ENCODE measurements at places on chromosomes 3 and 15. TPM values are rescaled to one million over a fixed set of nuclear protein-coding genes. Genes with fewer than 3 reads are reported as not detected.

- no peak for DNase-seq
Observed at GRCh38 chr3:134279466-134279865, 28.8 kb upstream of the RYK start.

DNA sequence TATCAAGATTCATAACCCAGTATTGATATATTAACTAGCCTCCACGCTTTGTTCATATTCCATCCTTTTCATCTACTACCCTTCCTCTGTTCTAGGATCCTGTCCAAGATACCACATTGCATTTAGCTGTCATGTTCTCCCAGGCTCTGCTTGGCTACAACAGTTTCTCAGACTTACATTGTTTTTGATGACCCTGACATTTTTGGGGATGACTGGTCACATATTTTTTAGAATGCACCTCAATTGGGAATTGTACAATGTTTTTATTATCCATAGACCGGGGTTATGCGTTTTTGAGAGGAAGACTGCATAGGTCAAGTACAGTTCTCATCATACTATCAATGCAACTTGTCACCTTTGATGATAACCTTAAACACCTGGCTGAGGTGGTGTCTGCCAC lies 421.2 kb downstream of the GABRG3 start:
- DNase-seq: no peak

- DNase-seq: no peak
Observed at GRCh38 chr15:27965546-27965945, 133.6 kb downstream of the OCA2 start.

- no peak for DNase-seq
Observed at GRCh38 chr15:49852756-49853155, 231.9 kb downstream of the DTWD1 start.

Gene FOXL2NB
- 0.05 TPM for polyA plus RNA-seq

Gene ANKUB1
- polyA plus RNA-seq: 0.25 TPM

Measured in right lung (tissue), 10 donors.